Endothelial cell (in vitro differentiated cells): ENCODE measurements at places on chromosomes 1 and 21. TPM values are rescaled to one million over a fixed set of nuclear protein-coding genes. Genes with fewer than 3 reads are reported as not detected.

Gene PRPF38A
- 61.9 TPM for total RNA-seq

- peak; percentile 58 for DNase-seq
These were observed 66.9 kb downstream of the GNG12 start for GRCh38 chr1:67766141-67766978.

GRCh38 chr1:211033921-211034525 is 99.9 kb downstream of the KCNH1 start:
- no peak for DNase-seq

GRCh38 chr1:201395936-201396335 is 3.2 kb downstream of the LAD1 start:
- no peak for DNase-seq

DNA sequence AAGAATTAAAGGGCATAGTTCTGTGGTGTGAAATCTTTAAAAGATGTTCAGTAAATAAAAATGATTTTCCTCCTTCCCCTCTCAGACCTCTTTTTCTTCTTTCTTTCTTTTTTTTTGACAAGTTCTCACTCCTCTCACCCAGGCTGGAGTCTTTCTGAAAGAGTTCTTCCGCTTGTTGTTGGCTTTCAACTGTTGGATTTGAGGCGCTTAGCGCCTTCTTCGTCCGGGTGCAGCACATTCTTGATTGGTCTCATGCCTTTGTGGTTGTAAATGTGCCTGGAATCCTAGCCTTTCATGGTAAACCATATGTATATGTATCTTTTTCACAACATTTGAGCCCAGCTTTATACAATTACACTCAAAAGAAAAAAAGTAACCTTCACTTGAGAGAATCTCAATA is 980 bp upstream of the METTL18 start:
- DNase-seq: no peak

Gene SPRR5
- total RNA-seq: not detected

- DNase-seq: no peak
These were observed 97.1 kb downstream of the FASLG start for GRCh38 chr1:172756024-172756423.

- no peak for DNase-seq
These were observed 18.8 kb downstream of the PPP1R12B start for GRCh38 chr1:202367271-202367670.

GRCh38 chr1:177065430-177065829 is 99.1 kb downstream of the ASTN1 start:
- no peak for DNase-seq

- no peak for DNase-seq
These were observed 1.5 kb upstream of the HMGN1 start for GRCh38 chr21:39350094-39351005.

Gene LCE3A
- not detected for total RNA-seq

Gene TMEM240
- 6.6 TPM for total RNA-seq

GRCh38 chr21:43737158-43737950 is 18.4 kb downstream of the PDXK start:
- no peak for DNase-seq

Gene ANKRD45
- total RNA-seq: 1.3 TPM

DNA sequence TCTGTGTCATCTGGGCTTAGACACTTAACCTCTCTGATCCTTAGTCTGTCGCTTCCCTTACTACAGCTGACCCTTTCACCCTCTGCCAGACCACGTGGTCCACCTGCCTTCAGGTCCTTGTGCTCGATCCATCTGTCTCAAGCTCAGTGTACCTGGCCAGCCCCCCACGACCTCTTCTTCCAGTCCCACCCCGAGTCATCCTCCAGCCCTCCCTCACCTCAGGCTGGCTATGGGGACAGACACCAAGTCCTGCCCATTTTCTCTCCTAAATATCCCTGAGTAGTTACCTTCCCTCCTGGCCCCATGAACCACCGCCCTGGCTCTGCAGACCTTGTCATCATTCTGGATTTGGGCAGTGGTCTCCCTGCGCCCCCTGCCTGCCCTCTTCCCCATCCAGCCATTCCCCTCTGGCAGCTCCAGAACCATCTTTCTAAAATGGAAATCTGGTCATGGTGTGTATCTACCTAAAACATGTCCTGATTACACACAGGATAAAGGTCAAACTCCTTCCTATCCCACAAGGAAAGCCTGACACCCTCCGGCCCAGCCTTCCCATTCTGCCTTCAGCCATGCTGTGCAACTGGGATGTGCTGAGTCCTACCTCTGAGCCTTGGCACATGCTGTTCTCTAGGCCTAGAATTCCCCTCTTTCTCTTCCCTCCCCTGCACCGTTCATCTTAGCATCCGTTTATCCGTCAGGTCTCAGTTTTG is 107.6 kb downstream of the EPHB2 start:
- DNase-seq: no peak

Gene GIPC2
- 2.9 TPM for total RNA-seq

- DNase-seq: no peak
These were observed 81.3 kb downstream of the RGL1 start for GRCh38 chr1:183886083-183886828.

DNA sequence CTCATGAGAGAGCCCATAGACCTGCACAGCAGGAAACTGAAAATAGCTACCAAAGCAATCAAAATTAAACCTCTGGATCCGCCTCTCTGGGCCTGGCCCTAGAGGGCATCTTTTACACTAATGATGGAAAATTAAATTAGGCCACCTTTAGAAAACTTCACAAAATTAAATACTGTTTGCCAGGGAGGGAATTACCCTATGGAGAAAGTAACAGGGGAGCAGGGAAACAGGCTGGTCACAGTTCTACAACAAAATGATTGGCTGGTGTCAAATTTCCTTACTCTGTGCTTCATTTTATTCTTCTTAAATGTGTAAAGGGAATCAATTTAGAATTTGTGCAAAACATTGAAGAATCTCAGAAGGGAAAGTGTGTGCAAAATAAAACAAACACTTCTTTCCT is 62.4 kb downstream of the SPATA46 start:
- no peak for DNase-seq

Gene AGBL4
- total RNA-seq: 0.51 TPM

GRCh38 chr1:56074007-56074651 is 505.2 kb downstream of the PLPP3 start:
- no peak for DNase-seq

Gene ORC1
- total RNA-seq: 4.9 TPM

- no peak for DNase-seq
These were observed 103.1 kb downstream of the GALNT2 start for GRCh38 chr1:230170153-230170547.

Gene CHI3L2
- total RNA-seq: 1.3 TPM

- DNase-seq: no peak
These were observed 21.6 kb upstream of the BCL10 start for GRCh38 chr1:85297855-85298629.

- DNase-seq: no peak
These were observed 112.9 kb downstream of the FCRL5 start for GRCh38 chr1:157439302-157439954.

Gene MYCBP
- 34.6 TPM for total RNA-seq

DNA sequence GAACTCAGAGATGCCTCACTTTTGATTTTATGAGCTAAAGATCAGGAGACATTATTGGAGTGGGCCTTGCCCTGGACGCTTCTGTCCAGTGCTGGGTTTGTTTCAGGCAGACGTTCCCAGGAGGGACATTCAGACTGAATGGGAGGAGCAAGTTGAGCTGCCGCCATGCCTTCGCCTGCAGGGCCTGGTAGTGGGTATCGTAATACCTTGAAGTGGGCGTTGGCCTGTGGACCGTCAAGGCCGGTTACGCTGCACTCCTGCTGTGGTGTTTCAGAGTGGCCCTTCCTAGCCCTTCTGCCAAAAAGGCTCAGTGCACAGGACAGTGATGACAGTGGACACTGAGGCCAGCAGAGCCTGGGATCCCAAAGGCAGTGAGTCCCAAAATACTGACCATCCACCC is 1.6 kb downstream of the FAM3B start:
- no peak for DNase-seq

Gene CFH
- total RNA-seq: 67.9 TPM

Gene DIO1
- total RNA-seq: not detected

Gene HNRNPU
- total RNA-seq: 381 TPM

DNA sequence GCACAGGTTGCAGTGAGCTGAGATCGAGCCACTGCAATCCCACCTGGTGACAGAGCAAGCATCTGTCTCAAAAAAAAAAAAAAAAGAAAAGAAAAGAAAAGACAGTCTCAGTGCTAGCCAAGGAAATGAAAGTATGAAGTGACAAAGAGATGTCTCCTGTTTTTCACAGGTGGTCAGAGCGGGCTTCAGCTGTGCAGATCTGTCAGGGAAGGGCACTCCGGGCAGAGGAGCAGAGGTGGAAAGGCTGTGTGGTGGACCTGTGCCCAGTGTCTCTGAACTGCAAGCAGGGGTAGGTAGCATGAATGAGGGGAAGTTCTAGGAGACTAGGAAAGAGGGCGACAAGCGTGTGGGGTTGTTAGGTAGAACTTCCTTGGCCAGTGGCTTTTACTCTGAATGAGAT is 67.5 kb downstream of the CD247 start:
- no peak for DNase-seq

- DNase-seq: no peak
These were observed 26.0 kb downstream of the FMO3 start for GRCh38 chr1:171116676-171117075.

- DNase-seq: no peak
These were observed 5.1 kb upstream of the HMGCS2 start for GRCh38 chr1:119773711-119774241.

Gene BTG2
- total RNA-seq: 80.0 TPM

Gene TRABD2B
- total RNA-seq: 1.0 TPM

GRCh38 chr1:242147096-242147976 is 148.4 kb upstream of the MAP1LC3C start:
- DNase-seq: no peak

DNA sequence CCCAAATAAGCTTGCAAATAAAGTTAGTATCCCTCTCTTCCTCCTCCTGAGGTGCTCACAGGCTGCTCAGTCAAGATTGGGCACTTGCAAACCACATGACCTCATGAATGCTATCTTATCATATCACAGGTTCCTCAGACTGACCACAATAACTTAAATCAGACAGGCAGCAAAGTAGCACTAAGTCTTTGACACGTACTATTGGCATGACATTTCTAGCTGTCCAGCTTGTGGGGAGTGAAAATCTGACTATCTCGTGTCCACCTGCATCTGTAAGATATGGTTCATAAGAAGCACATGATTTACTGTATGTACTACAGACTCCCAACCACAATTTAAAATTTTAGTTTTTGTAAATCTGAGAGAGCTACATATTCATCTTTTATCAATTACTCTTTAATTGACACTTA is 58.0 kb upstream of the GFI1 start:
- no peak for DNase-seq

DNA sequence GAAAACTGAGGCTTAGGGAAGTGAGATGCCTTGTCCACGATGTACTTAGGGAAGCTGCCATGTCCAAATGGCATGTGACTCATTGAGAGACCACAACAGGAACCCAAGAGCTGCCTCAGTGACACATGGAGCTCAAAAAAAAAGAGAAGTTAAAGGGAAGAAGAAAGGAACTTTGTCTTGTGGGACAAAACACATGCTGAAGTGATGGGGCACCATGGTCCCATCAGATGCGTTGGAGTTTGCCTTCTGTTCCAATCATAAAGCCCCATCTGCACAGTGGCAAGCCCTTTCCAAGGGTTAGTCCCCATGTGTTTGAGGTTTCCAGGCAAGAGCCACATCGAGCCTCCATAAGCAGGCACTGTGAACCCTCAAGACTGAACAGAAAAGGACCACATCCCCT is 8.0 kb downstream of the MED8 start:
- DNase-seq: no peak

Gene FAM229A
- 8.5 TPM for total RNA-seq

- DNase-seq: no peak
These were observed 16.9 kb downstream of the PFKFB2 start for GRCh38 chr1:207069858-207070506.

DNA sequence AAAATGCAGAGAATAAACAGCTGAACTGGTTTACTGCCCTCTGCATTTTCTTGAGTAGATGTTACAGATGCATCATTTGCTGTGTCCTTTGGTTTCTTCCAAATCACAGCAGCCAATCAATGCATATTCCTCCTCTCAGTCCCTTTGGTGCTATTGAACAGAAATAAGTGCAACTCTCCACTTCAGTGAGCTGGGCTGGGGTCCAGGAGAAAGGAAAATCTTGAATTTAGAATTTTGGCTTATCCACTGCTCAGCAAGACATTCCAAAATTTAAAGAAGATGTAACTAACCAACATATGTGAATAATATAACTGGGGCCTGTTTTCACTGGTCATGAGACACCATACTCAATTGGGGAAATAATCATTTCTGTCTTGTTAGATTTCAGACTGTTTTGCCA is 39.2 kb downstream of the PRMT6 start:
- DNase-seq: no peak

GRCh38 chr1:105210747-105211146 is 1461.0 kb downstream of the AMY1C start:
- DNase-seq: no peak

Gene NECTIN4
- total RNA-seq: 0.13 TPM
